ENCODE measurements at places on chromosomes 5 and 9.
A peak's percentile ranks its signal among the peaks of the same experiment; 100 is the strongest.

DNA sequence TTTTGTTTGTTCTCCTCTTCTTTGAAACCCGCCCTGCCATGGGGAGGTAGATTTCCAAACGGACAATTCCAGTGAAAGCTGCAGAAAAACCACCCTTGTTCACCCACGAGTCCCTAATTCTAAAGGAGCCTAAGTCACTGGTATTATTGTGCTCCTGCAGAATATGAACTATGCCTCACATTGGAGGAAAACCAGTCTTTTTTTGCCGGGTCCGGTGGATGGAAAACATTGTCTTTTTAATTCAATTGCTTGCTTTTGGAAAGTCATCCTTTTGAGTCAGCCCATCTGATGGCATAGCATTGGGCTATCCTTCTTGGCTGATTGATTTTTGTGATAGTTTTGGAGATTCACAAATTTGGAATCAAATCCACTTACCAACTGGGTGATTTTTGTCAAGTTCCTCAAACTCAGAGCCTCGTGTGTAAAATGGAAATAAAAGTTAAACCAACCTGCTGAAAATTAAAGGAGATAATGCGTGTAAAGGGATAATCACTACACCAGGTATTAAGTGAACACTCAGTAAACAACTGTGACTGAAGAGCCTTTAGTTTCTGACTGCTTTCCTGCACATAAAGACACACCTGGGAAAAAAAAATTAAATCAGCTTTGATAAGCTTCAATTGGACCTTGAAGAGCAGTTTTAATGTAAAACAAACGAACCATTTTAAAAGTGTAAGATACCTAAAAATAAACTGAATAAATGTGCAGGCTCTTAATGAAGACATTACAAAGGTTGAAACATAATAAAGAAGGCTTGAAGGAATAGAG, 780 bp upstream of the CCNJL start:
- no peak for DNase-seq

DNA sequence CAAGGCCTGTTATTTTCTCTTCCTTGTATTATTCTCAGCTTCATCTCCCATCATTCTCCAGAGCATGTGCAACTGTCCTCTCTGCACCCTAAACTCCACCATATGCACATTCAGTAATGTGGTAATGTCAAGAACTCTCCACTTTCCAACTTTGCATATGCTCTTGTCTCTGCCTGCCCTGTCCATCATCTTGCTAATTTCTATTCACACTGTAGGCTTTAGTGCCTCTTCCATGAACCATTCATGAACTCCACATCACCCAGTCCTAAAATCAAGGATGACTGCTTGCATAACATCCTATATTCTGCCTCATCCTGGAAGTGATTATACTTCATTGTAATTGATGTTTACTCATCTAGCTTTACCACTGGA, 354.8 kb downstream of the PDE4D start:
- DNase-seq, result no peak

DNA sequence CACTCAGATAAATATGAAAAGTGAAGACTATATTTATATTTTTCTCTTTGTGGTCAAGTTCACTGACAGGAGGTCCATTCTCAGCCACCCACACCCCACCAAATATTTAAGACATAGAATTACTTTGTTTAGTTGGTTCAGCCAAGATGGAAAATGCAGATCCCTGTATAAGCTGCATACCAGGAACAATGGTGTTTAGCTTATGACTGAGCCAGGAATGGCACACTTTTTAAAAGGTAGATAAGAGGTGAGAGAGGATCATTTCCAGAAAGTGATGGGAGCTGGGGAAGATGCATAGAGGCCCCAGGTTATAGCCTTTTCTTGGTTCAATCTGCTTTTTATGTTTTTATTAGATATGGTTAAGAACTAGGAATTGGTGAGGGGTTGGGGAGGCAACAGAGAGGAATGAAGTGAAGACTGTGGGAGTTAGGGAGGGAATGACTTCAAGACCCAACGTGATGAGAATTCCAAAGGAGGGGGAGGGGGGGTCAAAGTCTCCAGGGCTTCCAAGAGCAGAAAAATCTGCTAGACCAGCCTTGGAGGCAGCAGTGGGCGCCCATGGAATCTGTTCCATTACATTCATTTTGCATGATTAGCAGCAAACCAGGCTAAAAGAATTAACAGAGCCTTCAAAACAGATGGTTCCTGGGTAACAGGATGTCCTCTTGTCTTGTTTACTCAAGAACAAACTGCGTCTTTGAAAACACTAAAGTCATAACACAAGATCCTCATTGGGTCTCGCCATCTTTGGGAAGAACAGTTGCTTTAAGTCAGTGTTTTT, 95.2 kb downstream of the FGF1 start:
- DNase-seq, result no peak

GRCh38 chr5:81517462-81517861, 123.5 kb upstream of the ACOT12 start:
- DNase-seq, result no peak

GRCh38 chr9:20597862-20598261, 24.4 kb downstream of the MLLT3 start:
- DNase-seq, result no peak

GRCh38 chr5:137733006-137733405, 2.9 kb downstream of the KLHL3 start:
- DNase-seq, result no peak

DNA sequence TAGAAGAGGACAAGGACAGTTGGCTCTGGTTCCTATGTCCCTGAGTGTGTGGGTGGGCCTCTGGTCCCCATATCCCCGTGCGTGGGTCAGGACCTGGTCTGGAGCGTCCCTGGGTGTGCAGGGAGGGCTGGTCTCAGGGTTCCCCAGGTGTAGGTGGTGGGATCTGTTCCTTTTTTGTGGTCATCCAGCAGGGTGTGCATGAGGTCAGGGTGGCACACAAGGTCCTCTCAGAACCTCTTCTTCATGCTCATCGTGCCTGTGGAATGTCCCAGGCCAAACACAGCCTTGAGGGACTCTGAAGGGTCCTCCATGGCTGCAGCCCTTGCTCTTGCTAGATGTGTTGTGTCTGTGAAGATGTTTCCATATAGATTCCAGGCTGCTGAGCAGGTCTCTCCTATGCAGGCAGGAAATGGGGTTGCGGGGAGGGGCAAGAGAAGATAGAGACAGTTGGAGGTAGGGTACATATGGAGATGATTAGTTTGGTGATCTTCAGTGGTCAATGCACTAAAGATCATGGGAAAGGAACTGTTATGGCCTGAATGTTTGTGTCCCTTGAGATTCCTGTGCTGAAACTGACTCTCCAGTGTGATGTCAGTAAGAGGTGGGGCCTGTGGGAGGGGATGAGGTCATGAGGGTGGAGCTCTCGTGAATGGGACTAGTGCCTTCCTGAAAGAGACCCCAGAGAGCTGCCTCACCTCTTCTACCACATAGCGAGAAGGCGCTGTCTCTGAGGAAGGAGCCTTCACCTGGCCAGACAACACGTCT, 53.1 kb downstream of the NXNL2 start:
- no peak for DNase-seq

GRCh38 chr9:69001921-69002320, 12.0 kb downstream of the PRKACG start:
- no peak for DNase-seq

DNA sequence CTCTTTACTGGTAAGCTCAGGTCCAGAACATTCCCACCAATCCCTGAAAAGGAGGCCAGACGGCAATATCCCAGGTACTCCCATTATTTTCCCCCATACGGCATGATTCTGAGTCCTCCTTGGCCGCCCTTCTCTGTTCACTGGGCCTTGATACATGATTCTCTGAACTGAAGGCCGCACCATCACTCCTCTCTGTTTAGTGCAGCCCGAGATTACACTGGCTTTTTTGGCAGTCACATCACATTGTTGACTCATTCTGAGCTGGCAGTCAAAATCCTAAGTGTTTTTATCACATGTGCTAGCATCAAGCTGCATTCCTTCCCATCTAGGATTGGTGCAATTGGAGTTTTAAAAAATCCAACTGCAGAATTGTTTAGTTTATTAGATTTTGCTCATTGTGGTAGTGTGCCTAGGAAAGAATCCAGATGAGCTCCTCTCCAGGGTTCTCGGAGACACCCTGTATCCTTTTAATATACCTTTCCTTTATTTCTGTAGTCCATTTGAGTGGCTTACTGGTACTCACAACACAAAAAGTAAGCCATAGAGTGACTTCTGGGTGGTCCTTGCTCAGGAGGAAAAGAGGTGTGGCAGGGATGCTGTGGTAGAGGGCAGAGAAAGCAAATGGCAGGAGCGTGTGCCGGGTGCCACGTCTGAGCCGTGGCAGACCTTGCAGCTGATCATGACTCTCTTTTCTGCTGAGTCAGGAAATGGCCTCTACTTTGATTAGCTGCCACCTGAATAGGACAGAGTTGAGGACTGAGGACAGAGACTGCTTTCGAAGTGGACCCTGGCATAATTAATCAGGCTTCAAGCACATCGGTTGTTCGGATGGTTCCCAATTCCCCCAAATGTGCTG, 121.1 kb upstream of the IL12B start:
- no peak for DNase-seq

GRCh38 chr9:79020276-79020675, 551.5 kb upstream of the TLE4 start:
- DNase-seq, result no peak

GRCh38 chr5:43514471-43514815, 505 bp downstream of the C5orf34 start:
- DNase-seq, result no peak

- no peak for DNase-seq
These were observed 22.7 kb upstream of the CCDC180 start for GRCh38 chr9:97284798-97285197.

- DNase-seq, result no peak
These were observed 1.3 kb downstream of the MED10 start for GRCh38 chr5:6376974-6377520.

GRCh38 chr5:148391422-148391821, 7.7 kb downstream of the FBXO38 start:
- DNase-seq, result no peak

GRCh38 chr5:136538534-136538933, 173.2 kb upstream of the TRPC7 start:
- DNase-seq, result no peak

- no peak for DNase-seq
These were observed 549.0 kb upstream of the NUDT12 start for GRCh38 chr5:104111632-104112031.

DNA sequence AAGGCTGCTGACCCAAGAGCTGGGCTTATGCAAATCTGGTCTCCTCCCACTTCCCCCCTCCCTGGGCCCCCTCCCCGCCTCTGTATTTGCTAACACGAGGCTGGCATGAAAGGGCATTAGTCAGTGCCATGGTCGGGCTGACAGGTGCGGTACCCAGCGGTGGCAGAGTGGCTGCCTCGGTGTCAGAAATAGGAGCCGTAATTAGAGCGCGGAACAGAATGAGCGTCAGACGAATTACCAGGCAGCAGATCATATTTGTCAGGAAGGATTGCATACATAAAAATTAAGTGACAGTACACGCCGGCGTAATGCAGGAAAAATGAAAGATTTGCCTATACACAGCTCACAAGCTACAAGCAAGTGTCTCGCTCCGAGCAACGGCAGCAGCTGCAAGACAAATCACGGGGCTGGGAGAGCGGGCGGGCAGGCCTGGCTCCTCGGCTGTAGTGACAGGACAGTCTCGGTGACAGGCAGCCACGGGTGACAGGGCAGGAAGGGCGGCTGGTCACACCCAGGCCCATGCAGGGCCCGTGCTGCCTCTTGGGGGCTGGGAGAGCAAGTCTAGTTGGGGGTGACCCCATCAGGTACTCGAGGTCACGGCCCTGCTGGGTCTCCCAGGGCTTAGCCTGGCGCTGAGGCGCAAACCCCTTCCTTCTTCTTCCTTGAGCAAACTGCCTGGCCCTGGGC, 72.4 kb downstream of the NEK6 start:
- DNase-seq, result no peak

DNA sequence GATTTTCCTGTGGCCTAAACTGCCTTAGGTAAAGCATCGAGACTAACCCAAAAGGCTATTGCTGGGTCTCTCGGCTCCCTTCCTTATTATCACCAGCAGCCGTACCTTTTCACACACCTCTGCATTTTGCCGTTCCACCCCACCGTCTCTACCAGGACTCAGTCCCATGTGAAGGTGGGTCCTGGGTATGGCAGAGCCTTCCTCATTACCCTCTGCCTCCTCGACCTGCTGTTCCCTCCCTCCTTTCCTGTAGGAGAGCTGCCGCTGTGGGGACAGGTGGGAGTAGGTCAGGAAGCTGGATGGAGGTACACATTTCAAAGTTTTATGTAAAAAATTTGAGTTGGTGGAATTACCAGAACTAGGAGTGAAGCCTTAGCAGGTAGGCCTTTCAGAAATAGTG, 1.8 kb downstream of the CCL28 start:
- DNase-seq, result no peak

- DNase-seq, result no peak
These were observed 7.4 kb upstream of the DBH start for GRCh38 chr9:133628766-133629165.

DNA sequence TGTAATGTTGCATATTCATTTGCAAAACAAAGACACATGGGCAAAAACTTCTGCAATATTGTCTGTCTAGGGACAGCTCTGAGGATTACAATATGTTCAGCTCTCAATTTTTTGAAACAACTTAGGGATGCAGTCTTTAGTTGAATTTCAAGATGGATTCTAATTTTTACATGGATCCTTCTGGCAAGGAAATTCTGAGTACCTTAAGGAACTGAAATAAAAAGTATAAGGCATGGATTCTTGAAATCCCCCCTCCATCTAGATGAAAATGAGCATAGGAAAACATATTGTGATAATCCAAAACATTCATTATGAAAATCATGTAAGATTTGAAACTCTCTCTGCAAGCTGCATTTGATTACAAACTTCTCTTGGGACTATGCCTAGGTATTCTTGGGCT, 568.6 kb downstream of the CETN3 start:
- DNase-seq, result no peak

GRCh38 chr5:78805474-78806124, 157.0 kb upstream of the LHFPL2 start:
- no peak for DNase-seq

- no peak for DNase-seq
These were observed 561.8 kb downstream of the CETN3 start for GRCh38 chr5:89847743-89848142.

DNA sequence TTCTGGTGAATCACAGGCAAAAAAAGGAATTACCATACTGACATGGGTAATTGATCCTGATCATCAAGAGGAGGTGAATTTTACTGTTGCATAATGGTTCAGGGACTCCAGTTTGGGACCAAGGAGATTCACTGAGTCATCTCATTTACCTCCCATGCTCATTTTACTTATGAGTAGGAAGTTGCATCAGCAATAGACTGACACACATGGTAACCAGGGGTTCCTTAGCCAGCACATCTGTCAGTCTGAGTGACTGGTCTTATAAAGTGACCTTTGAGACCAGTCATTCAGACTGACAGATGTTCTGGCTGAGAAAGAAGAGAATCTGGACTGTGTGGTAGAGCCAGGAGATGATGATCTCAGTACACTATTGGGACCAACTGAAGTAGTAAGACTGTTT, 384.6 kb upstream of the CD180 start:
- DNase-seq, result no peak

DNA sequence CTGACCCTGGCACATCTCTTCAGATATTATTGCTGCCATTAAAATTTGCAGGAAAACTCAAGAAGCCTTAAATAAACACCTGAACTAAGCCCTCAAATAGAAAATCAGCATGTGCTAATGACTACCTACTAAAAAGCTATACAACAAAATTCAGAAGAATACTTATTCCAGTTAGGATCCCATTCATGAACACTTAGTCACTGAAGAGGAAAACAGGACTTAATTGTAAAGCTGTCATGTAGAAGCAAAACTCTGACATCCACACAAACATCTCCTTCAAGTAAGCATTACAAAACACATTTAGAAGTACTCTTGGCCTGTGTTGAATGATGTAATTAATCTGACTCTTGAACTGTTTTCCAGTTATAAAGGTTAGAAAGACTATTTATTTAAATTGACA, 19.9 kb downstream of the ELL2 start:
- DNase-seq, result no peak

GRCh38 chr9:121305269-121305994, 37.5 kb downstream of the GSN start:
- DNase-seq, result peak; percentile 85

Measured in left ventricle myocardium inferior (tissue), 1 donor.